ENCODE measurements at places on chromosomes 2 and 18.
A peak's percentile ranks its signal among the peaks of the same experiment; 100 is the strongest.

DNA sequence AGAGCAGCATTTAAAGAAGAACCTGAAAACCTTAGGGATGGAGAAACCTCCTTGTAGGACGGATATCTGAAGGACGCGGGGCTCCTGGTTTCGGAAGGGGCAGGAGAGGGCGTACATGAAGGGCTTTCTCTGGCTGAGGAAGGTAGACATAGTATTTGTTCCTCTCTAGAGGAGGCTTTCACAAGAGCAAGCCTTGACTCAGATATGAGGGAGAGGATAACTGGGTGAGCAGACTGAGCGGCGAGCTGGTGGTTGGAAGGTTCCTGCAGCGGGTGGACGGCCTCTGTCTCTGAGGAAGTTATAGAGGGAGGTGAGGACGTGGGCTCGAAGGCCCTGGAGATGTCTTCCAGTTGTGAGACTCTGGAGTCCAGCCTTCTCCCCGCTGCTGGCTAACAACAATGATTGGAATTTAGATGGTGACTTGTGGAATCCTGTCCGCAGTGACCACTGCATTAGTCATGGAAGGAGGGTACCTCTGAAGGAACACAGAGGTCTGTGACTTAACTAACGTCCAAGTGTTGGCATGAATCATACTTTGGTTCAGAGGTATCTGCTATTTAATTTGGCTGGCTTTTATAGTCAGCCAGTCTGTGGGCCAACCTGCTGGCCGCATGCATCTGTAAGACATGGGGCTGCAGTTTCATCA lies 80.9 kb downstream of the ASAP2 start:
- DNase-seq = peak; percentile 69

DNA sequence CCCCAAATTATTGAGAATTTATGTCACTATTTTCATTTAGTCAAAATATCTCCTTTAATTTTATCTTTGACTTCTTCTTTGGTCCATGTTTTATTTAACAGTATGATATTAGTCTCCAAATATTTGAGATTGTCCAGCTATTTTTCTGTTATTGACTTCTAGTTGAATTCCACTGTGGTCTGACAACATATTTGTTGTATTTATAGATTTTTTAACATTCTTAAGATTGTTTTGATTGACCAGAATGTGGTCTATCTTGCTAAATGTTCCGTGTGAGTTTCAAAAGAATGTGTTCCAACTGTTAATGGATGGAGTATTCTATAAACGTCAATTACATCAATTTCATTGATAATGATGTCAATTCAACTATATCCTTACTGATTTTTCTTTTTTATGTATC lies 1452.1 kb downstream of the SUCLG1 start:
- no peak for DNase-seq

DNA sequence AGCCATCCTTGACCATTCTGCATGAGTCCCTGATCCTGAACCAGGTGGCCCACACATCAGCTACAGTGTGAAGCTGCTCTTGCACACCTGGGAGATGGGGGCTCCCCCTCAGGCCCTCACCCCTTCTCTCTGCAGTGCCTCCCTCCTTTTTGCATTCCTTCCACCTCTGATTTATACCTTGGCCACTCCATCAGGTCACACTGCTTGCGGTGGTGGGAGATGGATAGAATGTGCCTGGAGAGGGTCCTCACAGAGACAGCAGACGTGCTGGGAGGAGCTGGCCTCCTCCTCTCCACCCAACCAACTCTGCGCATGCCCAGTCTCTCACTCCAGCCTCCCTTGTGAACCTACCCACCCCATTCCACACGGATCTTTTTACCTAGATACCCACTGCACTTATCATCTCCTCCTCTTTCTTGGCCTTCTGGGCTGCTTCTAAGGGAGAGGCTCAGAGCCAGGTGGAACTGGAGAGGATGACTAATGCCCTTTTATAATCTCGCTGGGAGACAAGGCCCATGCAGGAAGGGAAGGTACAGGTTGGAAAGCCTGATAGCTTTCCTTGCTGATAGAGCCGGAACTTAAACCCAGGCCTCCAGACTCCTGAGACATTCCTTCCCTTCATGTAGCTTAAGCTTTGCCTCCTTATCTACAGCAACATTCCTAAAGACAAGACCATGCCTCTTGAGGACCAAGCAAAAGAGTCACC lies 205.1 kb downstream of the ZBTB7C start:
- no peak for DNase-seq

GRCh38 chr18:73924836-73925235 lies 222.8 kb downstream of the FBXO15 start:
- DNase-seq = no peak

GRCh38 chr2:156064540-156064939 lies 268.0 kb downstream of the NR4A2 start:
- no peak for DNase-seq

DNA sequence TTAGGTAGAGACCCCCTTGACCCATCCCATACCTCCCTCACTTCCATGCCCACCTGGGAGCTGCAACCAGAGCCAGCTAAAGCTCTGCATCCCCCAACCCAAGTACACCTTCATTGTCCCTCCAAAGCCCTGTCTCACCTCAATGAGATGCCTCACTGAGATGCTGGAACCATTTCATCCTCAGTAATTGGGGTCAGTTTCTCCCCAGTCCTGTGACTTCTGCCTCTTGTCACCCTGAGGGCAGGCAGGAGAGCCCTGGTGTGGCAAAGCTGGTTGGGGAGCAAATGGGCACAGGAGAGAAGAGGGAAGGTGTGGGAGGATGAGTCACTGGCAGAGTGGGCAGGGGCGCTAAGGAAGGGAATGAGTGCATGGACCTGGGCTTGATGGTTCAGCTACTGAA lies 27.9 kb upstream of the NT5DC4 start:
- no peak for DNase-seq

GRCh38 chr18:10381951-10382350 lies 72.5 kb upstream of the APCDD1 start:
- no peak for DNase-seq

GRCh38 chr18:63084219-63084618 lies 235.3 kb downstream of the BCL2 start:
- no peak for DNase-seq

- DNase-seq = no peak
Measured at GRCh38 chr2:16671760-16672159, 6.1 kb upstream of the CYRIA start.
